ENCODE measurements at places on chromosomes 1 and 21.

- no peak for DNase-seq
Measured at GRCh38 chr1:112722601-112723510, 7.7 kb upstream of the PPM1J start.

DNA sequence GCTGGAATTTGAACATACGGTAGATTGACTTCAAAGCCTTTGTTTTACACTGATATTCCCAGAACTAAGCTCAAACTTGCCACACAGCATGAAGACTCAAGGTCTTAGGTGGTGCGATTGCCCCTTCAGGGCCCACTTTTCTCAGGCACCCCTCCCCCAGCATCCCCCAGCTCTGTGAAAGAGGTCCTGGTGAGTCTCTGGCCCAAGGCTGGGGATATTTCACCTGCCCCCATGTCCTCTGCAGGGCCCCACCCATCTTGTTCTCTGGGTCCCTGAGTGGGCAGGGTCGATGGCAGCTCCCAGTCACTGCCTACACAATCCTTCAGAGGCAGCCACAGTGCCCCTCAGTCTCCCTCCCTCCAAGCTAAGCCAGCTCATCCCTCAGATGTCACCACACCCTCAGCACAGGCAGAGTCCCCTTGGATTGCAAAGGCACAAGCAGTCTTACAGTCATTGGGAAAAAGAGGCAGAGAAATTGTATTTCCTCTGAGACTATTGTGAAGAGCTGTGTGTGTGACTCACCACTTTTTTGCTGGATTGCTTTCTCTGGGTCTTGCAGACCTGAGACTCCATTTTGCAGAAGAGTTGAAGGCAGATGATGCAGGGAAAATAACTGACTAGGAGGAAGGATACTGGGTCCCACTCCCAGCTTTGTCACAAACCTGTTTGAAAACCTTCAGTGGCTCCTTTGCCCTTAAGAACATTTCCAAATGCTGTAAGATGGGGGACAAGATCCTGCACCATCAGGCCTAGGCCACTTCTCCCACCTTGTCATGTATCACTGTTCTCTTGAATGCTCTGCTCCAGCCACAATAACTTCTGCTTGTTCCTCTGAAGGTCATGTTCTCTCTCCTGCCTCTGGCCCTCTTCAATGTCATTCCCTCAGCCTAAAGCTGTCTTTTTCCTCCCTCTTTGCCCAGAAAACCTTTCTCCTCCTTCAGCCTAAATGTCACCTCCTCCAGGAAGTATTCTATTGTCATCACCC, 119.1 kb upstream of the GRIK3 start:
- no peak for DNase-seq

- no peak for DNase-seq
Measured at GRCh38 chr1:117757668-117758067, 151.8 kb downstream of the TENT5C start.

GRCh38 chr1:31837451-31838158, 21.8 kb upstream of the SPOCD1 start:
- no peak for DNase-seq

- no peak for DNase-seq
Measured at GRCh38 chr1:2415337-2415736, 3.0 kb upstream of the PEX10 start.

DNA sequence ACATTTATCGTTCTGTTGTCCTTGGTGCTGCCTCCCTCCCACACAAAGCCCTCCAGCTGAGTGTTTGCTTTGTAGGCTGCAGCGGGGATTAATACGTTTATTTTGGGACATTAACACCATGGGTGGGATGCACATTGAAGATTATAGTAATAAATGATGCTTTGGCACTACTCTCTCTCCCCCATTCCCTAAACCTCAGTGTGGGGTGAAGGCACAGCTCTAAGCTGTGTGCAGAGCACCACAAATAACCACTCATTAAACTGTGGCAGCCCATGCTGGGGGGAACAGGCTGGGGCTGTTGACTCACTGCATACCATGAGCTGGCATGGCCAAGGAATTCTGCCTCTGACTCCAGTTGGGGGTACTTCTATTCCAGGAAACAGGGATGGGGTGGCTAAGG, 7.7 kb downstream of the PCP4L1 start:
- no peak for DNase-seq

GRCh38 chr1:21129407-21129806, 47.3 kb downstream of the EIF4G3 start:
- DNase-seq: no peak

Measured in stimulated activated CD8-positive, alpha-beta memory T cell treated with anti-CD3 and anti-CD28 coated beads, Interleukin-2, amount 100 ng/mL, for 1 hour (primary cell).